ENCODE measurements at places on chromosomes 12 and 14.

- no peak for DNase-seq
Measured at GRCh38 chr12:75943730-75944096, 87.9 kb downstream of the PHLDA1 start.

GRCh38 chr12:42574851-42575266, 14.7 kb downstream of the PRICKLE1 start:
- DNase-seq = no peak

DNA sequence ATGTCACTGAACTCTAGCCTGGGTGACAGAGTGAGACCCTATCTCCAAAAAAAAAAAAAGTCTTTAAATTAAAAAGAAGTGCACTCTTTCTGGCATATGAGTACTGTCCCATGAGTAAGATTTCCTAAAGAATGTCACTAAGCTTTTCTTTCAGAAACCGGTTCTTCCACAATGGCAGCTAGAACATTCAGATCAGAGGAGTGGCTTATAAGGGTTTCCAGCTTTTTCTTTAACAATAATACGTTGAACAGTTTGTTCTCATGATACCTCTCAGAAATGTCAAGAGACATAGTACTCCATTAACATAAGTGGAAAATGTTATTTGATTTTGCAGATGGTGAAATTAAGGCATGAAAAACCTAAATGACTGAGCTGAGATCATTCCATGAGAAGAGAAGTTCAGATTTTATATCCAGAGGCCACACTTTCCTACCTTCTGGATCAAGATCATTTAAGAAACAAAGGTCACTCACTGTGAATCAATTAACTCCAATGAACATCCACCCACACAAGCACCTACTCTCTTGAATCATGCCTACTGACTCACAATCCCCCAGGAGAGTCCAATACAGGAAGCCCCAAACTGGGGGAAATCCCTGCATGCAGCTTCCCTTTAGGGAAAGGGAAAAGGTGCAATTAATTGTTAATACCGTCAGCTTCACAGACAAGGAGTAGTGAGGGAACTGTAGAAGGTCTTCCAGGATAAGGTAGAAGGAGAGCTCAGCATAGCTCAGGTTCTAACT, 86.9 kb downstream of the SPTSSA start:
- no peak for DNase-seq

- DNase-seq = no peak
Measured at GRCh38 chr12:80936353-80936641, 1.4 kb downstream of the LIN7A start.

- no peak for DNase-seq
Measured at GRCh38 chr14:84809158-84809557, 720.8 kb upstream of the FLRT2 start.

DNA sequence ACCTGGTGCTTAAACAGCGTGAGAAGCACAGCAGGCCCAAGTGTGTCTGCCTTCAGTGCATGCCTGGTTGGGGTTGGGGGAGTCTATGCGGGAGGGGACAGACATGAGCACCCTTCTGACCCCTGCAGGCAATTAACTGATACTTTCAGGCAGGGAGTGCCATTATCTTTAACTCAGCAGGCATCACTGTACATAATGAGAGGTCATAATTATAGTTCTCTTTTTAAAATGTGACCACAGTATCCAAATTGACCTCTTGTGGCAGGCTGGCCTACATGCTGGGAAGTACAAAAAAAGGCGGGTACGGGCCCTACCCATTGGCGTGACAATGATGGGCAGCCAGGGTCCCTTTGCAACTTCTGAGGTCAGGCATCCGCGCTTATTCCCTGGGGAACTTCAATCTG, 209.1 kb downstream of the FOXN3 start:
- DNase-seq = no peak

DNA sequence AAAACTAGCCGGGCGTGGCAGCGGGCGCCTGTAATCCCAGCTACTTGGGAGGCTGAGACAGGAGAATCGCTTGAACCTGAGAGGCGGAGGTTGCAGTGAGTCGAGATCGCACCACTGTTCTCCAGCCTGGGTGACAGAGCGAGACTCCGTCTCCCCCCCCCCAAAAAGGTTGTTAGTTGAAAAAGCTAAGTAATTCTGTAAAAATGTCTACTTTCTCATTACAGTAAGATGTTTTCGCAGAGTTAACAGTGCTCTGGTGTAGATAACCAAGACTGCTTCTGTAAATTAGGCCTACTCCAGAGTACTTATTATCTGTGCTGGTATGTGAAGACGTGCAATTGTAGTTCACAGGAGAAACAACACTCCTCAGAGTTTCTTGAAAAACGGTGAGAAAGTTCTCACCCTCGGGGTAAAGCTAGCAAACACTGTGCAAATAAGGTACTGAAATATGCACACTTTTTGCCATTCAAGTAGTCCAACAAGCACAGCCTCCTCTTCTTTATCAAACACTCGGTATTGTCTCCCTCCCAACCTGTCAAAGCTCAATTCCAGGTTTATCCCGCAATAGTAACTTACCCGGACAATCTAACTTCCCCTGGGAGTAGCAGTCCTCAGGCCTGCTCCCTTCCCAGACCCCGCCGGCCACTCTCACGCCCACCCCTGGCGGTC, 974 bp downstream of the BTBD7 start:
- no peak for DNase-seq

DNA sequence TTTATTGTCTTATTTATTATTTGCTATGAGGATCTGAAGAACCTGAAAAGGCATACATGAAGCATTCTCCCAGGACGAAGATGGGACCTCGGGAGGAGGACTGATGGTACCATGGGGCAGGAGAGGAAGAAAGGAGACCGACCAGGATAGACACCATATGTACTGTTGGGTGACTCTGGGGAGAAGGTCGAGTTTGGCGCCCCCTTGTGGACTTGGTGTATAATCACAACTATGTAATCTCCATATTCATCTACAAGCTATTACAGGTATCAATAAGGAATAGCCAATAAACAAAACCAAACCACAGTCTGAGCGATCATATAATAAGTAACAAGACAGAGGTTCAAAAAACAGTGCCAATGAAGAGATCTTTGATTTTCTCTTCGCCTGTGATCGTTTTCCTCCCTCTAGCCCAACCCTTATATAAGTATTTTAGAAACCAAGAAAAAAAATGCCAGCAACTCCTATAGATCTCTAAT, 139.1 kb downstream of the SPTSSA start:
- DNase-seq = no peak
